Stimulated activated CD4-positive, alpha-beta T cell treated with anti-CD3 and anti-CD28 coated beads, Interleukin-2, amount 100 ng/mL, for 24 hours (primary cell): ENCODE measurements at places on chromosomes 3 and 15.

- no peak for DNase-seq
These were observed 152.3 kb upstream of the STAC start for GRCh38 chr3:36227980-36228379.

GRCh38 chr15:59349680-59350420 lies 22.8 kb downstream of the MYO1E start:
- DNase-seq: no peak

- DNase-seq: no peak
These were observed 423.7 kb downstream of the EPHB1 start for GRCh38 chr3:135218782-135219181.

DNA sequence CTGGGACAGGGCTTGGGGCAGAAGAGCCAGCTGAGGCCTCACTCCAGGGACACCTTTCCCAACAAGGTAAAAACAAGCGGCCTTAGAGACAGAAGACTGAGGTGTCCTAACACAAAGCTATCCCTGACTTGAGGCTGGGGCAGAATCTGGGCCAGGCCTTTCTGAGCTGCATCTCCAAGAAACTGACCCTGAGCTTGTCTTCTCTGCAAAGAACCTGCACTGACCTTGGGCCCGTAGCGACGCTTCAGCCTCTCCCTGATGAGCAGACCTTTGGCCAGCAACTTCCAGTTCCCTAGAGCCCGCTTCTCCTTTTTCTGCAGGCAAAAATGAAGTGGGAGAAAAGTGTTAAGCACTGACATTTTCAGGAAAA lies 22.2 kb downstream of the TMEM43 start:
- DNase-seq: no peak

GRCh38 chr3:49341996-49342395 lies 2.1 kb upstream of the USP4 start:
- no peak for DNase-seq

DNA sequence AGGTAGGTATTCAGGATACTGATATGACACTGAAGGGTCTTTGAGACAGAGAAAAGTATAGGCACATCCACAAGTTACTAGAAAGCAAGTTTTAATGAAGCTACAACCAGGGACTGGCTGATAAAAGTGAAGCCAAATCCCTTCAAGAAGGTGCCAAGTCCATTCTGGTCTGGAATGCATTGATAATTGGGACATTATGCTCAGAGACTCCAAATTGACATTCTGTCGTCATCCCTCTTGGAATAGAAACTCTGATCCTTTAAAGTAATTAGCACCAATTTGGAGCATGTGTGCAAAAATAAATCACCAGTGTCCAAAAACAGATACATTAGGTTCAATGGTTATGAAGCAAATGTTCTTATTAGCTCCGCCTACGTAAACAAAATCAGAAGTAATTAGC lies 47.3 kb upstream of the BCL6 start:
- DNase-seq: no peak

- no peak for DNase-seq
These were observed 1.4 kb downstream of the CIB2 start for GRCh38 chr15:78129751-78130287.

GRCh38 chr15:42349186-42349585 lies 10.1 kb upstream of the CAPN3 start:
- no peak for DNase-seq

- DNase-seq: no peak
These were observed 258.7 kb downstream of the SLCO3A1 start for GRCh38 chr15:92112180-92112579.

DNA sequence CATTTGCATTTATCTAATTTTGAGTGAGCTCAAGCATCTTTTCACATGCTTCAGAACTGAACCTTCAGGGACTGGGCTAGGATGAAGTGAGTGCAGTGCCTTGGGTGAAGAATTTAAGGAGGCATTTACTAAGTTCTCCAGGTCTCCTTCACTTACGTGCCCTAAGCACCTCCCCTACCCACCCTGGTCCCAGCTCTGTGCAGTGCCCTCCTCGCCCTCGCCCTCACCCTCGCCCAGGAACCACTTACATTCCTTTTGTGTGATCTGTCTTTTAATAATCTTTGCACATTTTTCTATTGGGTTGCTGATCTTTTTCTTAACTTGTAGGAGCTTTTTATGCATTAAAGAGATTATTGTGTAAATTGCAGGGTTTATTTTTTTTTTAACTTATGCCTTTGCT lies 322.6 kb downstream of the THSD4 start:
- DNase-seq: no peak

DNA sequence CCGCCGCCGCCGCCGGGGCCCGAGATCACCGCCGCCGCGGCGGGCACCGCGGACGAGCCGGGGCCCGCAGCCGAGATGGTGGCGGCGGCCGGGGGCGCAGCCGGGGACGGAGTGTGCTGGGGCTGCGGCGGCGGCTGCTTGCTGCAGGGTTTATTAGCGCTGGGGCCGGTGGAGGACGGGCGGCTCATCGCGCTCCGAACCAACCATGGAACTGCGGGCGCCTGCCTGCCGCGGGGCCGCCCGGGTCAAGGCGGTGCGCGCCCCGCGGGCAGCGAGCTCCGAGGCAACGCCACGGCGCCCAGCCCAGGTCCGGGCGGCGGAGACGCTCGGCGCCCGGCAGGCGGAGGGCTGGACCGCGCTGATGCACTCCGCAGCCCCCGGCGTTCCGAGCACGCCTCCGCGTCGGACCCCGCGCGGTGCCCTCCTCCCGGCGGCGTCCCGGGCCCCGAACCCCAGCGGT lies 277 bp downstream of the SIAH2 start:
- DNase-seq: no peak

GRCh38 chr3:151166161-151166560 lies 36.9 kb downstream of the GPR171 start:
- DNase-seq: no peak

DNA sequence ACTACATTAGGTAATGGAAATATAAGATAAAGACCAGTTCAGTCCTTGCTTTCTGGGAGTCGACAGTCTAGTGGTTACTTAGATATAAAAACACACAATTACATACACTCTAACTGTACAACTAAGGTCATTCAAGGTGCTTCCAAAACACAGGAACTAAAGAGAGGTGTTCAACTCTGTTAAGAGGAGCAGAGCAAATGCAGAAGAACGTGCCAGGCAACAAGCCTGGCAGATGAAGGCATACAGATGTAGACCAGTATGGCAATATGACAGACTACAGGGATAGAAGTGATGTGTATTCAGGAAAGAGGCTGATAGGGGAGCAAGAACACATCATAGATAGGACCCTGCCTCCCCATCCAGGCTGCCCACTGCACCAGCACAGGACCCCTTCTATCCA lies 78.3 kb downstream of the CBLB start:
- no peak for DNase-seq

GRCh38 chr3:54447427-54447826 lies 325.1 kb downstream of the CACNA2D3 start:
- no peak for DNase-seq

DNA sequence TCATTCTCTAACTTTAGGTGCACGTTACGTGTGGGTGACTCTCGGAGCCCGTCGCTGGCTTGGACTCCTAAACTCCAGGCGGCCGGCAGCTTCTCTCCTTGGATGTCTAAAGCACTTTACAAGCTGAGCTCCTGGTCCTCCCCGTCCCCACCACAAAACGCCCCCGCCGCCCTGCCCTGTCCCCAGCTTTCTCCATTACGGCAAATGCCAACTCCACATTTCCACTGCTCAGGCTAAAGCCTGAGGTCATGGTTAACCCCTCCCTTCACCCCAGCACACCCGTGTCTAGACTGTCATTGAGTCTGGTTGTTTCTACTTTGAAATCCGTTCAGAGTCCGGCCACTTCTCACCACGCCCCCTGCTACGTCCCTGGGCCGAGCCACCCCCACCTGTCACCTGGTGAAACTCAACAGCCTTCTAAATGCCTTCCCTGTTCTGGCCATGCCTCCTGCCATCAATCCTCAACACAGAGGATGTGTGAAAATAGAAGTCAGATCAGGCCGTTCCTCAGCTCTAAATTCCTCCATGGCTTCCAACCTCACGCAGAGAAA lies 8.1 kb upstream of the PCSK6 start:
- no peak for DNase-seq

- no peak for DNase-seq
These were observed 487.5 kb upstream of the TPRG1 start for GRCh38 chr3:188684276-188684675.

DNA sequence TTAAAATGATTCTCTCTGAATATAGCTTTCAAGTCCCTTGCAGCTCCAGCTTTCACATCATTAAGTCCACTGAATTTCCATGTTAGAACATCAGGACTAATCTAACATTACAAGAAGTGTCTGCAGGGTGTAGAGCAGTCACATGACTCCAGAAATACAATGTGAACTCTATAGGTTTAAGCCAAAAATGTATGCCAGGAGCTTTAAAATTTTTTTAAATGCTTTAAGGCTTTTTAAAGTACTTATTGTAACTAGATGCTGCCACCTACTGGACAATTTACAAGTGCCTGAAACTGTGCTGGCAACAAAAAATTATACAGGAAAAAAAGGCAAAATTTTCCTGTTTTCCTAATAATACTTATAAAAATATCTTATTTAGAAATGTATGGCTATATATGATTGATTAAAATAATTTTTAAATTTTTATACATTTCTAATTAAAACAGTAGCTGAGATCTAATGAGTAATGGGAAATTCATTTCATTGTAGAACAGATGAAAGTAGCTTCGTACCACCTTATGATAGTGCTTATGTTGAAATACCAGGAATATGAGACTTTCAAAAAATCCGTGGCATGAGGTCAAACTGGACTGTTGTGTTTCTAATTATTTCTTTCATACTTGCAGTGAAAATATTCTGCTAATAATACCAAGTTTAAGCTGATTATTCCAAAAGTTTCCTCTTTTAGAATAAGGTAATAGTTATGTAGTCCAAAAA lies 25.7 kb downstream of the FSIP1 start:
- no peak for DNase-seq

DNA sequence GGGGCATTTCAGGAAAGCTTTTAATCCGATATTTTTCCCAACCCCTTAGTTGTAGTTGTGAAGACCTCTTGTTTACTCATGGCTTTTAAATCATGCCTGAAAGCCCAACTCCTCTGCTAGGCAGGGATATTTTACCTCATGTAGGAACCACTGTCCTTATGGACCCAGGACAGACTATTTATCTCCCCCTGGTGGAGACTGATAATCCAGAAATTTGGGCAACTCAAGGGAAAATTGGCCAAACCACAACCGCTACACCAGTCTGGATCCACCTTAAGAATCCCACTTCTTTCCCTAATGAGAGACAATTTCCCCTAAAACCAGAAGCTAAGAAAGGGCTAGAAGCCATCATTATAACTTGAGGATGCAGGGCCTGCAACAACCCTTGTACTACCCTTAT lies 248.1 kb upstream of the STAC start:
- no peak for DNase-seq

- DNase-seq: no peak
These were observed 39.9 kb downstream of the GALNT15 start for GRCh38 chr3:16214366-16214765.

GRCh38 chr3:16366581-16366980 lies 101.6 kb downstream of the OXNAD1 start:
- no peak for DNase-seq

DNA sequence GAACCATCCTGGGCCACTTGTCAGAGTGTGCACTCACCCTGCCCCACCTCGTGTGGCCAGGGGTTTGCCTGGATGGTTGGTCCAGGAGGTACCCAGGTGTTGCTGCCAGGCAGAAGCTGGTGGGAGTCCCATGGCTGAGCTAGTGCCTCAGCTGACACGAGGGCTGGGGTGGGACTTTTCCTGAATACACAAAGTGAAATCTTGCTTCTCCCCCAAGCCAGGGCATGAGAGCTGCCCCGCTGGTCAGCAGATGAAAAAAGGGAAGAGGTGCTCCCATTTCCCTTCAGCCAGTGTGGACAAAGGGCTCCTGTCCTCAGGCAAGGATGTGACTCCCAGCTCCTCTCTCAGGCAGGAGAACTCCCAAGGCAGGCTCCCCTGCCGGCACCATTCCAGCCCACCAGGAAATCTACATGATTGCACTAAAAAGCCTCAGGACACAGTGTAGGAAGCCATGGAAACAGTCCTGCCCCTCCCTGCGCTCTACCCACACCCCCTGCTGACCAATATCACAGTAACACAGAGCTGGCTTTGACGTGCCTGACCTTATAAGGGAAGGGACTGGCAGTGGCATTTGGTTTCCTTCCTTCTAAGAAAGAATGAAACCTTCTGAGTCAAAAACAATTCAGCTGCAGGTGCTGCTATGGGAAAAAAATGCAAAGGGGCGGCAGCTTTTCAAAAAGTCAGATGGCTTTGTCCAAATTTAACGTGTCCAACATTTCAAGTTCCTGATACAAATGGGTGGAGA lies 33.9 kb downstream of the MYO5C start:
- DNase-seq: peak; percentile 61

- DNase-seq: no peak
These were observed 115.2 kb upstream of the TSC22D2 start for GRCh38 chr3:150292891-150293290.

- DNase-seq: no peak
These were observed 32.3 kb downstream of the FSTL1 start for GRCh38 chr3:120418446-120418845.

DNA sequence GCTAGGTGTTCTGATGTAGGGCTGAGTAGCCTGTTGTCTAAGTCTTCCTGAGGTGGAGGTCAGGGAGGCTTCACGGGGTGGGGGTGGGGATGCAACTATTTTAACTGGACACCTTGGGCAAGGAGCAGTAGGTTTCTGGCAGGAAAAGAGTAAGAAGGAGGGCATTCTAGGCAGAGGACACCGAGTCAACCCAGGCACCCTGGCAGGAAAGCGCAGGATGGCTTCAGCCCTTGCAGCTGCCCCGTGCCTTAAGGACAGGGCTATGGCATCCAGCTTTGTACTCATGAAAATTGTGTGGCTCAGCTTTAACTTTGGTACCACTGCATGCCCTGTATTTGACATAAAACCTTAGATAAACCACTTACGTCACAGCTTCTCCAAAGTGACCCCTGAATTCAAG lies 6.4 kb upstream of the FILIP1L start:
- DNase-seq: no peak

DNA sequence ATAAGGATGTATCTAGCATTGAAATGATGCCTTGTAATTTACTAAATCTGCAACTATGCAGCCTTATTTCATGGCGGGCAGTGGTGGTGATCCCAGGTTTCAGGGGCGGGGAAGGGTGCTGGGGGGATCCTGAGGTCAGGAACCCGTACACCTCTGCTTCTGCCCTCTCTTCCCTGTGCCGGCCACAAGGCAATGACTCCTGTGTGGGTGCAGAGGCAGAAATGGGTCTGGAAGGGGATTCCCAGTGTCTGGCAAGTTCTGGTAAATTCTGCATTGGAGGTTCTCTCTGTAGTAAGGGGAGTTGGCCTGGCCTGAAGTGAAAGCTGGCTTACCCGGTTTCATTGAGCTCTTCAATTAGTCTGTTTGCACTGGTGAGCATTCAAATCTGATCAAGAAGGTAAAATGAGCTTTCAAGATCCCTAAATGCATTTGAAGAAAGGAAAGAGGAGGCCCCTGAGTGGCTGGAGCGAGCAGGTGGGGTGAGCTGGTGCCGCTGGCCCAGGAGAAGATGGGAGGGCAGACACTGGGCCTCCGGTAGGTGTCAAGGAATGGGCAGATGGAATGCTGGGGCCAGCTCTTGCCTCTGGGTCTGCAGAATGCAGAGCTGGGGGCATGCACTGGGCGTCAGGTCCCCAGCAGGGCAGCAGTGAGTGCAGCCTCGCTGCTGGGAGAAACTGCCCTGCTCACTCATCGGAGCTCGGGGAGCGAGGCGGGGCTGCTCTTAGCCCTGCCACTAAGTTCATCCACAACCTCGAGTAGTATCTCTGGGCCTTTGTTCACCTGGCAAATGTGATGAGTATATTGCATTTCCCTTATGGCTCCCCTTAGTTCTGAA lies 13.7 kb downstream of the NRROS start:
- no peak for DNase-seq
